ENCODE measurements at places on chromosomes 3 and 15. TPM values are rescaled to one million over a fixed set of nuclear protein-coding genes. Genes with fewer than 3 reads are reported as not detected.

The HTR3E gene
- not detected for total RNA-seq

The SLC24A5 gene
- total RNA-seq: not detected

The MED12L gene
- total RNA-seq: 6.1 TPM

The SCG5 gene
- total RNA-seq: 124 TPM

The CTXND1 gene
- 0.31 TPM for total RNA-seq

The CA12 gene
- 8.7 TPM for total RNA-seq

The CFAP20DC gene
- 4.4 TPM for total RNA-seq

The AMIGO3 gene
- 0.78 TPM for total RNA-seq

The ACAN gene
- 0.47 TPM for total RNA-seq

The ARL8B gene
- 95.6 TPM for total RNA-seq

The TMEM207 gene
- total RNA-seq: not detected

The PPP1R14D gene
- total RNA-seq: not detected

The APH1B gene
- total RNA-seq: 30.6 TPM

The KCNAB1 gene
- total RNA-seq: 15.3 TPM

The GUCA1C gene
- total RNA-seq: not detected

The WDR72 gene
- total RNA-seq: 0.16 TPM

The MKRN3 gene
- 25.7 TPM for total RNA-seq

The GPD1L gene
- total RNA-seq: 78.8 TPM

The ALDH1A3 gene
- total RNA-seq: 1.9 TPM

The AGBL1 gene
- total RNA-seq: 0.47 TPM

The ZNF660 gene
- 14.3 TPM for total RNA-seq

The AADAC gene
- not detected for total RNA-seq

The SEMA3F gene
- 5.8 TPM for total RNA-seq

The BDH1 gene
- 10.8 TPM for total RNA-seq

The ROBO2 gene
- total RNA-seq: 377 TPM

The PRRT3 gene
- 4.1 TPM for total RNA-seq

The MANF gene
- total RNA-seq: 22.3 TPM

The ANKRD34C gene
- total RNA-seq: not detected

The ZBED2 gene
- not detected for total RNA-seq

The CRYGS gene
- total RNA-seq: 1.6 TPM

The SST gene
- 5.6 TPM for total RNA-seq

The SPTSSB gene
- 3.6 TPM for total RNA-seq

The ADAMTS7 gene
- 5.9 TPM for total RNA-seq

The NSMCE3 gene
- total RNA-seq: 12.8 TPM

The SPINK8 gene
- not detected for total RNA-seq

The PXK gene
- 28.2 TPM for total RNA-seq

The PRKCD gene
- total RNA-seq: 0.94 TPM

The ZNF774 gene
- 6.1 TPM for total RNA-seq

The ADAMTS17 gene
- total RNA-seq: 5.1 TPM

The TM4SF18 gene
- total RNA-seq: 5.6 TPM

The PTX3 gene
- 10.9 TPM for total RNA-seq

The XCR1 gene
- total RNA-seq: not detected

The THPO gene
- total RNA-seq: not detected

The BCHE gene
- 15.1 TPM for total RNA-seq

Data from occipital lobe (tissue), 3 donors.